Neural progenitor cell (in vitro differentiated cells): ENCODE measurements at places on chromosomes 1 and 21. TPM values are rescaled to one million over a fixed set of nuclear protein-coding genes. Genes with fewer than 3 reads are reported as not detected.

DNA sequence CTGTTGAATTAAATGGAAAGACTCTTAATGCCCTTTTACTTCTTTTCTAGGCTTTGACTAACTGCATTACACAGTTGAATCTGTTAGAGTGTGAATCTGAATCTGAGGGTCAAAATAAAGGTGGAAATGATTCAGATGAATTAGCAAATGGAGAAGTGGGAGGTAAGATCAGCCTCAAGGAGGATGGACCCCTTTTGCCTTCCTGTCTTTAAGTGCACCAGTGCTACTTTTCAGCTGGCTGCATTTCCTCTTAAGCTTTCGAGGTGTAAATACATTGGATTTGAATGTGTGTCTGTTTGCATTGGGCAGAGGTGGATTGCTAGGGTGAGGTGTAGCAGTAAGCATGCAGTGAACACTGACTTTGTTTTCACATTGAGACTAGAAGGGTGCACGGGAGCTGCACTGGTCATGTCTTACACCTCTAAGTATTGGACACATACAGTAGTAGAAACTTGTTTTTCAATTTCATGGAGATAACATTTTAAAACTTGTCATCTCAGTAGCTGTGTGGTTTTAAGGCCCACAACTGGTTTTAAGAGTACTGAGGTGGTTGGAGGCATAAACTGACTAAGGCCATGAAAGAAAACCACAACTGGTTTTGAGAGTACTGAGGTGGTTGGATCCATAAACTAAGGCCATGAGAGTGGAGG lies 35.4 kb downstream of the MIA3 start:
- no peak for DNase-seq
- no peak overlapping the region for H3K27ac ChIP-seq
- peaks cover 37% of the 10 kb centered on the region for H3K36me3 ChIP-seq
- H3K4me1 ChIP-seq = no peaks in the 10 kb centered on the region
- H3K27me3 ChIP-seq = no peaks in the 10 kb centered on the region

GRCh38 chr1:169124459-169124858 lies 18.0 kb downstream of the ATP1B1 start:
- H3K4me1 ChIP-seq = no peaks in the 10 kb centered on the region
- no peak for DNase-seq
- no peaks in the 10 kb centered on the region for H3K36me3 ChIP-seq

GRCh38 chr1:119009312-119009655 lies 21.1 kb upstream of the TBX15 start:
- no peaks in the 10 kb centered on the region for H3K36me3 ChIP-seq
- H3K4me1 ChIP-seq = peaks cover 5% of the 10 kb centered on the region
- no peak for DNase-seq
- H3K4me3 ChIP-seq = no peak overlapping the region
- H3K27me3 ChIP-seq = peaks cover 66% of the 10 kb centered on the region

DNA sequence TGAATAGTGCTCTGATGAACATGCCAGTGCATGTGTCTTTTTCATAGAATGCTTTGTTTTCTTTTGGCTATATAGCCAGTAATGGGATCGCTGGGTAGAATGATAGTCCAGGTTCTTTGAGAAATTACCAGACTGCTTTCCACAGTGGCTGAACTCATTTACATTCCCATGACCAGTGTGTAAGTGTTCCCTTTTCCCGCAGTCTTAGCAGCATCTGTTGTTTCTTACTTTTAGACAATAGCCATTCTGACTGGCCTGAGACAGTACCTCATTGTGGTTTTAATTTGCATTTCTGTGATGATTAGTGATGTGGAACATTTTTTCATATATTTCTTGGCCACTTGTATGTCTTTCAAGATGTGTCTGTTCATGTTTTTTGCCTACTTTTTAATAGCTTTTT lies 784.5 kb downstream of the USP25 start:
- H3K4me3 ChIP-seq = no peak overlapping the region
- no peaks in the 10 kb centered on the region for H3K27me3 ChIP-seq
- no peaks in the 10 kb centered on the region for H3K36me3 ChIP-seq
- no peaks in the 10 kb centered on the region for H3K4me1 ChIP-seq

- no peaks in the 10 kb centered on the region for H3K27me3 ChIP-seq
- no peaks in the 10 kb centered on the region for H3K36me3 ChIP-seq
- no peak for DNase-seq
- H3K4me1 ChIP-seq = peaks cover 8% of the 10 kb centered on the region
- no peak overlapping the region for H3K27ac ChIP-seq
These were observed 10.0 kb upstream of the ABCG1 start for GRCh38 chr21:42208801-42209490.

DNA sequence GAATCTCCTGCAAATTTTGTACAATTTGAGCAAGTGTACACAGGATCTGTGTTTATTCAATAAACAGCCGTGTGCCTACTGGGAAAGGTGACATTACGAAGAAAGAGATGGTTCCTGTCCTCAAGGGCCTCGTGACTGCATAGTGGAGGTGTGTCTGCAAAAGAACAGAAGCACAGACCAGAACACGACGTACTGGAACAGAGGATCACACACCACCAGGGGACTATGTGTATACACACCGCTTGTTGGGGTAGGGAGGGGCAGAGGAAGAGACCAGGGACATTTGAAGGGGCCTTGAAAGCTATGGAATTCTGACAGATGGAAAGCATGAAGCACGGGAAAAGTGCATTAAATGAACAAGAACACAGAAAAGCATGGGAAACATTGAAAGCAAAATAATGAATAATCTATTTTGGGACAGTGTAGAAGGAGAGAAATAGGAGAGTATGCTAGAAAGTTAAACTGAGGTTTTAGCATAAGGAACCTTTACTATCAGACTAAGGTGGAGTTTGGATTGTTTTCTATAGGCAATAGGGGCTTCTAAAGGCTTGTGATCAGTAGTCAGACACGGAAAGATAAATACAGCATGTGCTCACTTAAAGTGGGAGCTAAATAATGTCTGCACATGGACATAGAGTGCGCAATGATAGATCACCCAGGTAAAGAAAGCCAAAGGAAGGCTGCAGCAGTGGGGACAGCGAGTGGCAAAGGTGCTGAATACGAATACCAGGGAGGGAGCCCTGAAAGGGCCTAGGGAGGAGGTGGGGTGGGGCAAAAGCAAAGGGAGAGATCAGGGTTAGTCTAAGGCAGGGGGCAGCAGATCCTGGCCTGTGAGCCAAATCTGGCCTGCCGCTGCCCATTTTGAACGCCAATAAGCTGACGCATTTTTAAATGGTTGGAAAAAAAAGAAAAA lies 11.0 kb downstream of the JAK1 start:
- H3K27me3 ChIP-seq = no peaks in the 10 kb centered on the region
- no peak overlapping the region for H3K27ac ChIP-seq
- no peaks in the 10 kb centered on the region for H3K36me3 ChIP-seq
- H3K4me1 ChIP-seq = peaks cover 11% of the 10 kb centered on the region
- no peak for DNase-seq

GRCh38 chr1:35882945-35883634 lies at the start of gene AGO1:
Gene AGO1, plus strand, starts transcription at chr1:35883209. Its CDS starts 213 bp downstream, at chr1:35883422.
- H3K27ac ChIP-seq = no peak within 1 kb of the TSS
- no peaks in the 10 kb centered on the region for H3K36me3 ChIP-seq
- H3K4me3 ChIP-seq = peak within 1 kb of the TSS; percentile 88
- peaks cover 38% of the 10 kb centered on the region for H3K4me1 ChIP-seq

- H3K36me3 ChIP-seq = no peaks in the 10 kb centered on the region
- H3K4me1 ChIP-seq = no peaks in the 10 kb centered on the region
- no peak overlapping the region for H3K27ac ChIP-seq
- no peaks in the 10 kb centered on the region for H3K27me3 ChIP-seq
- no peak for DNase-seq
- H3K4me3 ChIP-seq = no peak overlapping the region
These were observed 550.9 kb downstream of the SMYD3 start for GRCh38 chr1:245956225-245956624.

DNA sequence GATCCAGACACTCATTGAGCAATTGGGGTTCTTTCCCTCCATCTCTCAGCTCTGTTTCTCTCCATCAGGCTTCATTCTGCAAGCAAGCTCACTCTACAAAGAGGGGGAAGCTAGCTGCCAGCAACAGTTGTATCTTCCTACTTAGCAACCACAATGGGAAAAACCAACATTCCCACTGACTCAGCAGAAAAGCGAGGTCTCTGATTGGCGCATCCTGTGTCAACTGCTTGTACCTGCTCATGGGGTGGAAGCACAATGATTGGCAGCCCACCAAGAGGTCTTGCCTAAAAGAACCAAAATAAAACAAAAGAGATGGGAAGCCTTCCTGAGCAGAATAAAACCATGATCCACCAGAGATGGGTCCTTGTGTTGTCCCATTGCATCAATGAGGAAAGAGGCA lies 4.0 kb upstream of the CDA start:
- H3K4me1 ChIP-seq = peaks cover 9% of the 10 kb centered on the region
- no peaks in the 10 kb centered on the region for H3K27me3 ChIP-seq
- H3K4me3 ChIP-seq = no peak overlapping the region
- H3K27ac ChIP-seq = no peak overlapping the region

GRCh38 chr1:22850681-22851080 lies 122.0 kb downstream of the LACTBL1 start:
- H3K4me3 ChIP-seq = no peak overlapping the region
- no peak overlapping the region for H3K27ac ChIP-seq
- H3K36me3 ChIP-seq = no peaks in the 10 kb centered on the region
- H3K27me3 ChIP-seq = no peaks in the 10 kb centered on the region
- H3K4me1 ChIP-seq = peaks cover 31% of the 10 kb centered on the region
- no peak for DNase-seq

GRCh38 chr21:46459356-46460112 lies 843 bp downstream of the DIP2A start:
- H3K27ac ChIP-seq = no peak overlapping the region
- no peaks in the 10 kb centered on the region for H3K27me3 ChIP-seq
- H3K4me3 ChIP-seq = peak overlapping the region; percentile 97
- H3K36me3 ChIP-seq = no peaks in the 10 kb centered on the region
- DNase-seq = peak; percentile 42

GRCh38 chr1:41656825-41657500 lies 172.5 kb upstream of the EDN2 start:
- H3K27me3 ChIP-seq = peaks cover 37% of the 10 kb centered on the region
- no peak overlapping the region for H3K4me3 ChIP-seq
- no peak for DNase-seq
- no peak overlapping the region for H3K27ac ChIP-seq
- no peaks in the 10 kb centered on the region for H3K36me3 ChIP-seq

GRCh38 chr1:234536741-234537140 lies 57.8 kb upstream of the TARBP1 start:
- DNase-seq = no peak
- H3K4me1 ChIP-seq = peaks cover 27% of the 10 kb centered on the region
- H3K27ac ChIP-seq = no peak overlapping the region
- no peaks in the 10 kb centered on the region for H3K36me3 ChIP-seq

DNA sequence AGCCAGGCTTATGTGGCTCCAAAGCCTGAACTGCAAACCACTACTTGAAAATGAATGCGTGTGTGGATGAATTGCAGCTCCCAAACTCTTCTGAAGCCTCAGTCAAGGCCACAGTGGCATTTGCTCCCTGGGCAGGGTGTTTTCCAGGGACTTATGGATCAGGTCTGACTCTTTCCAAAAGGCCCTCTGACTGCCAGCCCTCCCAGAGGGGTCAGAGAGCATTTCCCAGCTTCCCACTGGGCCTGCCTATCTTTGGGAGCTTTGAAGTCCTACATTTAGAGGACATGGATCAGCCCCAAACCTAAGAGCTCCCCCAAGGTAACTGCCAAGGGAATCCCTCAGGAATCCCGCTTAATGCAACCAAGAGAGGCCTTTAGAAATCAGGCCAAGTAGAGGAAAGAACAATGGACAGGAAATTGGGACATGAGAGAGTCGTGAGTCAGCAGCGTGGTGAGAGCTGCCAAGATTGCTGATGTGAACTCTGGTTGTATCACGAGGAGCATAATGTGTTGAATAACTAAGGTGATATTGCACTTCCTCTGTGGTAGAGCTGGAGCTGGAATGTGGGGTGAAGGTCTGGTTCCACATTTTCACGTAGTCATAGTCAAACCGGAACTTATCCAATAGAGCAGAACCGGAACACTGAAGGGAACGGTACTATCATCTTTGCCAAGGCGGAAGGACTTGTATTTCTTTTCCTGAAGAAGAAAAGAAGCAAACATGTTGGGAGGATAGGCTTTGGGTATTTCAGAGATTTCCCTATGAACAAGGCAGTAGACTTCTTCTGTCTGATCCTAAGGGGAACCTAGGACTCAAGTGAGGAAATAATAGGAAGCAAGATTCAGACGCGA lies 99.4 kb upstream of the JUN start:
- DNase-seq = no peak
- H3K36me3 ChIP-seq = no peaks in the 10 kb centered on the region
- no peak overlapping the region for H3K4me3 ChIP-seq

DNA sequence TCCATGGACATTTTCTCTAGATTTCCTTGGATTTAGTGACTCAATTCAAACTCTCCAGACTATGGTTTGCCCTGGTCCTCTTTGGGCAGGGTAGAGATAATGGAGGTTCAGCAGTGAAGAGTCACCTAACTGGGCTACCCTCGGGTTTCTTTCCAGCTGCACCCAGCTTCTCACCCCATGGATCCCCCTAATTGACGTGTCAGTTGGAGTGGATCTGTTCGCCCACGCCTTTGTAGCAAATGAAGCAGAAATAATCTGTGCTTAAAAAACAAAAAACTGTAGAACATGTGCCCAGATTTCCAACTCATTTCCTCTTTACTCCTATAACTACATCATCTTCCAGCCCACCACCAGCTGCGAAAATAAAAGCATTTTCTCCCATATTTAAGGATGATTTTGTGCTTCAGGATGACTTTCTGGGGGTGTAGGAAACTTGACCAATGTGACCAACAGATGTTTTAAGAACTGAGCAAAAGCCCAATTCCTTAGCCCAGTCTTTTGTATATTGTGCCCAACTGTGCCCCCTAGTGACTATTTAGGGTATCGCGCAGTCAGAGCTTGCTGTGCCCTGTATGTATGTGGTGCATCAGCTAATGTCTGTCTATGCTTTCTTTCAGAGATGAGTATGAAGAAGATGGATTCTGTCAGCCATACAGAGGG lies 66.5 kb upstream of the UBE2U start:
- no peak overlapping the region for H3K4me3 ChIP-seq
- DNase-seq = peak; percentile 77
- no peak overlapping the region for H3K27ac ChIP-seq
- H3K36me3 ChIP-seq = peaks cover 12% of the 10 kb centered on the region
- H3K27me3 ChIP-seq = no peaks in the 10 kb centered on the region

DNA sequence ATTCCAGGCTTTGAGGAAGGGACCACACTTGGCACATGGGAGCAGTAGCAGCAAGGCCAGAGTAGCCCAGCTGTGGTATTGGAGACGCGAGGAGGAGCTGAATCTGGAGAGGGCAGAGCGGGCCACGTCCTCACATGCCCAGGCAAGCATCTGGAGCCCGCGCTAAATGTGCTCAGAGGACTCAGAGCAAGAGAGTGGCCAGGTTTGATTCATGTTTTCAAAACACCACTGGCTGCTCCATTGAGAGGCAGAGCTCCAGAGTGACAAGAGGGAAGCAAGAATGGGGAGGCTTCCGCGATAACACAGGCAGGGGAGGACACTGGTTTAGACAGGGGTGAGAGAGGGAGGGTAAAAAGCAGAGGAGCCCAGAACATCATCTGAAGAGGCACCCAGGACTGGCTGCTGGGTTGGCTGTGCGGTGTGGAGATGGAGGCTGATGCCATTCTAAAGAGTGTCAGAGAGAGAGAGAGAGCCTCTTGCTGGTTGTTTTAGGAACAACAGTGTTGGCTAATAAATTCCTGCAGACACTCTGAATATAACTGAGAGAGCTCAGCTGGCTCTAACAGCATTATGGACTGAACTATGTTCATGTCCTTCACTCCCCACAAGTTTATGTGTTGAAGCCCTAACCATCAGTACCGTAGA lies 32.3 kb downstream of the RCAN1 start:
- H3K27ac ChIP-seq = no peak overlapping the region
- H3K36me3 ChIP-seq = no peaks in the 10 kb centered on the region

LCE1E gene
- total RNA-seq = not detected in 2 replicates

CFAP45 gene
- total RNA-seq = not detected in 2 replicates

STPG1 gene
- total RNA-seq = 12.7 and 15.9 TPM in 2 replicates

CFHR1 gene
- total RNA-seq = not detected in 2 replicates

OR6N1 gene
- total RNA-seq = not detected in 2 replicates

ZFYVE9 gene
- total RNA-seq = 32.9 and 42.7 TPM in 2 replicates

TRAPPC10 gene
- 19.8 and 23.2 TPM in 2 replicates for total RNA-seq
